ENCODE measurements at places on chromosomes 4 and X.

GRCh38 chrX:13747836-13748235, 13.3 kb downstream of the OFD1 start:
- H3K27ac ChIP-seq, result no peak overlapping the region
- H3K4me3 ChIP-seq, result no peak overlapping the region
- H3K27me3 ChIP-seq, result no peaks in the 10 kb centered on the region
- peak; percentile 44 for DNase-seq

DNA sequence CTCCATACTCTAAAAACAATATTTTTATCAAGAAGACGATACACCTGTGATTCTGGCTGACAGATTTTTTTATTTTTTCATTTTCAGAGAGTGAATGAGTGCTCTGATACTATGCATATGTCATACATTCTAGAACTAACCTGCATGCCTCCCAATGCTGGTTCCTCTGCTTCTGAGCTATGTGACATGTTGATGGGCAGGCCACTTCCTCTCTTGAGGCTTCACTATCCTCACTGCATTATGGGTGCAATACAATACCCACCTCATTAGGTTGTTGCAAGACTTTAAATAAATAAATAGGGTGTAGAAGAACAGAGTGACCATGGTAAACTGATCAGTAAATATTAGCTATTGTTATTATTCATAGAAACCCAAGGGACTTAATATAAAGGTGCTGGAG, 408.3 kb downstream of the HNRNPD start:
- no peaks in the 10 kb centered on the region for H3K36me3 ChIP-seq
- no peak overlapping the region for H3K4me3 ChIP-seq
- DNase-seq, result no peak
- peaks cover 8% of the 10 kb centered on the region for H3K4me1 ChIP-seq

GRCh38 chr4:189143263-189143952, 797.3 kb upstream of the FRG1 start:
- no peaks in the 10 kb centered on the region for H3K27me3 ChIP-seq
- H3K4me3 ChIP-seq, result no peak overlapping the region
- no peak overlapping the region for H3K27ac ChIP-seq
- no peaks in the 10 kb centered on the region for H3K36me3 ChIP-seq
- DNase-seq, result no peak

DNA sequence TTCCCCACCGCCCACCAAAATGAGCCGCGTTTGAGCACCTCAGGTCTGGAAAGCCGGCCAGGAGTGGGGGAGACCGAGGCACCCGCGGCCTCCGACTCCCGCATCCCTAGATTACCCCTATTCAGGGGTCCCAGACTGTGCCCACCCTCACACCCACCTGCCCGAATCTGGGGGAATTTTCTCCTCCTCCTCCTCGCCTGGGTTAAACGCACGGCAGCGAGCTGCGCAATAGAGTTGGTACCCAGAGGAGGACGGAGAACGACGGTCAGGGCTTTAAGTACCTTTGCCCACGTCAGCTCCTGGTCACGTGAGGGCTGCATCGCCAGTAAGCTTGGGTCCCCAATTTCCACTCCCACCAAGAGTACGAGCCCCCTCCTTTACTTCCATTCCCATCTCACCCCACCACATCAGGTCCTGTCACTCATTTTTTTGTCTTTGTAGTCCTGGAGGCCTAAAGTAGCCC, at the start of gene ARMCX2:
Gene ARMCX2 (minus strand): TSS at position 250 of the 463 bp plus-strand sequence. CDS start 2,262 bp downstream, outside the sequence.
- no peaks in the 10 kb centered on the region for H3K27me3 ChIP-seq
- H3K27ac ChIP-seq, result peak within 1 kb of the TSS; percentile 76
- DNase-seq, result peak; percentile 73
- peak within 1 kb of the TSS; percentile 69 for H3K4me3 ChIP-seq

DNA sequence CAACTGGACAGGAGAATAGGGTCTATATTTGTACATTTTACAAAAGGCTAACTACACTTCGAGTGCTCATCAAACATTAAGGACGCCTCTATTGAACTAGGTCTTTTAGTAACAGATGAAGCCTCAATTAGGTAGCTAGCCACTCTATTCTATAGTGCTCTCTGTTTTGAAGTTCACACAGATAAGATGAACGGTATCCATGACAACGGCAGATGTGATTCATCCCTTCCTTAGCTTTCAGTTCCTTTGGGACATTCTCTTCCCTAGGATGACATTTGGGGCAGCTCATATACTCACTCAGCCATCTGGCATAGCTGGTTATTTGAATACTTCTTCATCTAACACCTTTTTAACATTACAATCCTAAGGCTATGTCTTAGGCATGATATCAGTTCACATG, 62.4 kb upstream of the WDFY3 start:
- no peaks in the 10 kb centered on the region for H3K27me3 ChIP-seq
- no peak overlapping the region for H3K4me3 ChIP-seq
- H3K36me3 ChIP-seq, result no peaks in the 10 kb centered on the region
- no peaks in the 10 kb centered on the region for H3K4me1 ChIP-seq
- no peak overlapping the region for H3K27ac ChIP-seq

DNA sequence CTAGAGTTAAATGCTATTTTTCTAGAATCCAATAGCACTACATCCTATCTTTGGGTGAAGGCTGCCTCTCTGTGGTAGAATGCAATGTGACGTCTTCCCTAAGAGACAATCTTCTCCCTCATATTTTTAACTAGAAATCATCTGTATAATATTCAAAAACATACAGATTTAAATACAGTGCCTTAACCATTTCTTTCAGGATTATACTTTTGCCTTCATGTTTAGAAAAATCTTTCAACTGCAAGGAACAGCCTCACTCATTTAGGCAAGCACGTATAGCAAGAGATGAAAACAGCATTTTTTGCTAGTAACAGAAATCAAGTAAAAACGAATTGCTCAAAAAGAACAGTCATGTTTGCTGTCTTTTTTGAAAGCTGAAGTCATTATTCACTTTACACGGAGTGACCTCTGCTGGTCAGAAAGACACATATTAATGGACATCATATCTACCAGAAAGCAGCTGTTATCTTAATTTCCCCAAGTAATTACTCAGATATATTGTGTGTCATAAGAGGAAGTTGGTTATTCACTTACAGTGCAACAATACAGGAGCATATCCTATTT, 422.3 kb downstream of the STPG2 start:
- no peaks in the 10 kb centered on the region for H3K27me3 ChIP-seq
- H3K36me3 ChIP-seq, result no peaks in the 10 kb centered on the region
- no peak overlapping the region for H3K27ac ChIP-seq
- peak; percentile 28 for DNase-seq
- peaks cover 6% of the 10 kb centered on the region for H3K4me1 ChIP-seq
- no peak overlapping the region for H3K4me3 ChIP-seq

- no peaks in the 10 kb centered on the region for H3K36me3 ChIP-seq
- peaks cover 73% of the 10 kb centered on the region for H3K27me3 ChIP-seq
- peaks cover 13% of the 10 kb centered on the region for H3K4me1 ChIP-seq
- H3K27ac ChIP-seq, result no peak overlapping the region
- no peak for DNase-seq
Measured at GRCh38 chr4:112526061-112526460, 10.1 kb upstream of the NEUROG2 start.

GRCh38 chr4:8844976-8845690, 26.5 kb downstream of the HMX1 start:
- no peak overlapping the region for H3K4me3 ChIP-seq
- H3K27me3 ChIP-seq, result peaks cover 32% of the 10 kb centered on the region
- no peaks in the 10 kb centered on the region for H3K36me3 ChIP-seq
- H3K4me1 ChIP-seq, result no peaks in the 10 kb centered on the region
- H3K27ac ChIP-seq, result no peak overlapping the region

- H3K36me3 ChIP-seq, result no peaks in the 10 kb centered on the region
- H3K27ac ChIP-seq, result no peak overlapping the region
- H3K4me3 ChIP-seq, result no peak overlapping the region
- no peaks in the 10 kb centered on the region for H3K27me3 ChIP-seq
- H3K4me1 ChIP-seq, result no peaks in the 10 kb centered on the region
Measured at GRCh38 chrX:101252634-101253033, 33.0 kb downstream of the DRP2 start.

All from hepatocyte (in vitro differentiated cells).